GM23338 (cell line): ENCODE measurements at places on chromosomes 12 and 14. TPM values are rescaled to one million over a fixed set of nuclear protein-coding genes. Genes with fewer than 3 reads are reported as not detected.
A peak's percentile ranks its signal among the peaks of the same experiment; 100 is the strongest.

DNA sequence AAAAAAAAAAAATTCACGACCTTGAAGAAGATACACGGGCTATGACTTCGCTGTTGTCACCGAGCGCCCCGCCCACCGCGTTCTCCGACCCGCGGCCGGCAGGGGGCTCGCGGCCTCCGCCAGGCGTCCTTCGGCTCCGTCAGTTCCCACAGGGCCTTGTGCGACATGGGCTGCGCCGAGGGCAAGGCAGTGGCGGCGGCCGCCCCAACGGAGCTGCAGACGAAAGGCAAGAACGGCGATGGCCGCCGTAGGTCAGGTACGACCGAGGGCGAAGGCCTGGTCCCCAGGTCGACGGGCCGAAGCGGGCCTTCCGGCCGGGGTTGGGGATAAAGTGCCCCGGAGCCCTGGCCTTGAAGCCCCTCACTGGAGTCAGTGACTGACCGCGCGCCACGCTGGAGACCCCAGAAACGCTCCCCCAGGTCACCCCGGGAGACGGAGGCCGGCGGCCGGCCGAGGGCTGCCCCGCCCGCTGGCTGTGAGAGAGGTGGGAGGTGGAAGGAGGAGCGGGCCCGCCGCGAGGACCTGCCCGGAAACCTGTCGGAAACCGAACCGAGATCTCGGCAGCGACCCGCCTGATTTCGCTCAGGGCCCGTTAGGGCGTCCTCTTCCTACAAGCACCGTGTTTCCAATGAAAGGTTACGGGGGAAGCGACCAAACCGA is at the start of gene TXNRD1:
Gene TXNRD1 (plus strand): TSS at position 142 of the 660 bp plus-strand sequence. CDS start 24 bp downstream, at position 166.
- peak; percentile 94 for DNase-seq

- DNase-seq: no peak
Observed at GRCh38 chr12:47821346-47821706, 1.6 kb upstream of the HDAC7 start.

DNA sequence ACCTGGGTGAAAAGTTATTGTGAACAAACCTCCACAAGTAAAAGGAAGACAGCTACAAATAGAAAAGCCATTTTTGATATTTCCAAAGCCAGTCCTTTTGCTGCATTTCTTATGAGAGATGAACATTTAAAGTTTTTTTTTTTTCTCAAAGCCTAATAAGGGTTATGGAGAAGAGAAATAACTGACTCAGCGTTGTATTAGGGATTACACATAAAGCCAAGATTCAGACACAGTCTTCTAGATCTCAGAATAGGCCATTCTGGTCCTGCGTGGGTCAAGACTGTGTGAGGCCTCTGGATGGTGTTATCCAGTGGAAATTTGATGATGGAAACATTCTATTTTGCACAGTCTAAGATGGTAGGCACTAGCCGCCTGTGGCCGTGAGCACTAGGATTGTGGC is 459.8 kb downstream of the EGLN3 start:
- no peak for DNase-seq

GRCh38 chr12:27673101-27673718 is 23.0 kb upstream of the REP15 start:
- no peak for DNase-seq

GRCh38 chr12:55703288-55703687 is 4.4 kb downstream of the ITGA7 start:
- no peak for DNase-seq

The SERPINA6 gene
- not detected in 2 replicates for total RNA-seq
